Activated CD4-positive, alpha-beta T cell treated with anti-CD3 and anti-CD28 coated beads for 36 hours (primary cell): ENCODE measurements at places on chromosomes 11 and 22.
A peak's percentile ranks its signal among the peaks of the same experiment; 100 is the strongest.

DNA sequence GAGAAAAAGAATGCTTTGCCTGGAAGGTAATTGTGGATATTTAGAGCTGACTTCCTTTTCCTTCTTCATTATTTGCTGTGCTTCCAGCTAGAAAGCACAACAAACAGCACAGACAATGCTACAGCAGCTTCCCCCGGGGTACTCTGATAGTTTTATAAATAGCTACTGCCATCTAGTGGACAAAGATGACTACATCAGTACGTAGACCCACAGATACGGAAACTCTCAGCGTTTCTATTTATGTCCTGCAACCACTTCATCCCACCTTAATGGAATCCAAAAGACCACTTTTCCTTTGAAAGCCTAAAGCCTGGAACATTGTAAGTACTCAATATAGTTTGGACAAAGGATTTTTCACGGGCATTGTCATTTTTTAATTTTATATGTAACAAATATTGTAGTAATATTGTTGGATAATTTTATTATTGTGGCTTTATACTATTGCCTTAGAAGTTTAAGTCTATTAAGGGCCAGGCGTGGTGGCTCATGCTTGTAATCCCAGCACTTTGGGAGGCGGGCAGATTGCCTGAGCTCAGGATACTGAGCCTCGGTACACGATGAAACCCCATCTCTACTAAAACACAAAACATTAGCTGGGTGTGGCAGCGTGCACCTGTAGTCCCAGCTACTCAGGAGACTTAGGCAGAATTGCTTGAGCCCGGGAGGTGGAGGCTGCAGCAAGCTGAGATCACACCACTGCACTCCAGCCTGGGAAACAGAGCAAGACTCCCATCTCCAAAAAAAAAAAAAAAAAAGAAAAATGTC lies 7.5 kb downstream of the HSPA8 start:
- no peak for DNase-seq

GRCh38 chr11:63510360-63511047 lies 4.6 kb downstream of the LGALS12 start:
- DNase-seq, result no peak

DNA sequence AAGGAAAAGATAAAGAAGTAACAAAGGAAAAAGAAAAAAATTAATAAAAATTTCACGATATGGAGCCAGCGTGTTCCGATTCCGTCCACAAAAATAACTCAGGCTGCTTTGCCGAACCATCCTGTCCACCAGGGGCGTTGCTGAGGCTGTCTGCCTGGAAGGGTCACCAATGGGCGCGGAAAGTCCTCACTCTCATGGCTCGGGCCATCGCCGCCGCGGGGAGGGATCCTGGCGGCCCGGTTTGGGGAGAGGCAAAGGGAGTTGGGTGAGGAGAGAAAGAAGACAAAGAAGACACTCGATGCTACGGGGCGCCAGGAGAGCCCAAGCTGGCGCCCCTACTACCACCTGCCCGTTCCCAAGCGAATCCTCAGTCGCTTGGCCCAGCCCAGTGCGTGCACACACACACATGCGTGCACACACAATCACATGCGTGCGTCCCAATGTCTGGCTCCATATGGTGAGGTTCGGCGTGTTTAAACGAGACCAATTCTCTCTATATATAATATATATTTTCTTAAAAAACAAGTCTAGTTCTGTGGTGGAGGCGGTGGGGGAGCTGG lies 5.6 kb upstream of the PYGM start:
- no peak for DNase-seq

GRCh38 chr11:128235426-128235825 lies 351.9 kb downstream of the ETS1 start:
- DNase-seq, result no peak

DNA sequence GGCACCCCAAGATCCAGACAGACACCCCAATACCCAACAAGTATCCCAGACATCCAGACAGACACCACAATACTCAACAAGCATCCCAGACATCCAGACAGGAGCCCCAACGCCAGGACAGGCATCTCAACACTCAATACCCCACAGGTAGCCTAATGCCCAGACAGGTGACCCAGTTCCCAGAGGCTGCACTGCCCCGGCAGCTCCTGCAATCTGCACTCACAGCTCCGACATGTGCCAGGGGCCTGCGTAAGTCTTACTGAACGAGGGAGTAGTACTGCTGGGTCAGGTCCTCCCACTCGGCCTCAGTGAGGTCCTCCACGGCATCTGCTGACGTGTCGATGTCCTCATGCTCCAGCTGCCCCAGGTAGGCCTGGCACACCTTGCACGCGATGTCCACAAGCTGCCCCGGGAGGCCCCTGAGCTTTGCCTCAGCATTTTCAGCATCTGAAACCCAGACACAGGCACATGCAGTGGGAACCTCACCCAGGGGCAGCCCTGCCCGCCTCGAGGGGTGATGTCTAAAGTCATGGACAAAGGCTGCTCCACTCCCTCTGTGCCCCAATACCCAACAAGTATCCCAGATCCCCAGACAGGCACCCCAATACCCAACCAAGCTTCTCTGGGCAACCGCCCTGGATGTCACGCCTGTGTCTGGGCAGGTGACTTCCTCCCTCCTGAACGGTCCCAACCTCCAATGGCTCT lies 16.6 kb downstream of the TTLL8 start:
- DNase-seq, result no peak

DNA sequence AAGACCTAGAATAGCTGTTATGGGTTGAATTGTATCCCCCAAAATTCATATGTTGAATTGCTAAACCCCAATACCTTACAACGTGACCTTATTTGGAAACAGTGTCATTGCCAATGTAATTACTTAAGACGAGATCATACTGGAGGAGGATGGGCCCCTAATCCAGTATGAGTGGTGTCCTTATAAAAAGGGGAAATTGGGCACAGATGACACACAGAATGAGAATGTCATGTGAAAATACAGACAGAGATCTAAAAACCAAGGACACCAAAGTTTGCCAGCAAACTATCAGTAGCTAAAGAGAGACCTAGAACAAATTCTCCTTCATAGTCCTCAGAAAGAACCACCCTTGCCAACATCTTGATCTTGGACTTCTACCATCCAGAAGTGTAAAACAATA lies 127.7 kb downstream of the ATXN10 start:
- no peak for DNase-seq

DNA sequence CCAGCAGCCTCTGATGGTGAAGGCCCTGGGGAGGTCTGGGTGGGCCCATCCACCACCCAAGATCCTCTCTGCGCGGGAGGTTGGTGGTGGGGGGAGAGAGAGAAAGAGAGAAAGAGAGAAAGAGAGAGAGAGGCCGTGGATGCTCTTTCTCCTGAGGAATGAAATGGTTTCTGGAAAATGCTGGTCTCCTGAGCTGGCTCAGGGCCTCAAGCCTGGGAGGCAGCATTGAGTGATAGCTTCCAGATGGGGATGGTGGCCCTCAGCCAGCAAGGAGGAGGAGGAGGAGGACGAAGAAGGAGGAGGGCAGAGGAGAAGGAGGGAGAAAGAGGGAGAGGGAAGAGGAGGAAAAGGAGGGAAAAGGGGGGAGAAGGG lies 4.6 kb downstream of the TSPAN32 start:
- DNase-seq, result no peak

DNA sequence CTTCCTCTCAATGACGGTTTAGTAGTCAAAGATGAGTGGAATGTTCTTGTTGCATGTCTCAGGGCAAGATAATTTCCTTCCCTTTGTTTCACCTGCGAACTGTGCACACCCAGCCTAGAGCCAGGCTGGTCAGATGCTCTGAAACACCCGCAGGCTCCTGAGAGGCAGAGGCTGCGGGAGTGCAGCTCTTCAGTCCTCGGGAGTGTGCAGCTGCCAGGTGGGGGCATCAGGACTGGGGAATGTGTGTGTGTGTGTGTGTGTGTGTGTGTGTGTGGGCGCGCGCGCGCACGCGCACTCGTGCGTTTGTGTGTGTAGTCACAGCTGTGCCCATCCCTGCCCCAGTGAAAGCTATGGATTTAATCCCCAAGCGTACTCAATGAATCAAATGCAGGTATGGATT lies 136.2 kb upstream of the NTM start:
- DNase-seq, result no peak

- DNase-seq, result peak; percentile 94
These were observed 33.1 kb upstream of the SLC35C1 start for GRCh38 chr11:45771566-45772448.

GRCh38 chr11:45649544-45650165 lies 15.8 kb downstream of the CHST1 start:
- DNase-seq, result no peak

DNA sequence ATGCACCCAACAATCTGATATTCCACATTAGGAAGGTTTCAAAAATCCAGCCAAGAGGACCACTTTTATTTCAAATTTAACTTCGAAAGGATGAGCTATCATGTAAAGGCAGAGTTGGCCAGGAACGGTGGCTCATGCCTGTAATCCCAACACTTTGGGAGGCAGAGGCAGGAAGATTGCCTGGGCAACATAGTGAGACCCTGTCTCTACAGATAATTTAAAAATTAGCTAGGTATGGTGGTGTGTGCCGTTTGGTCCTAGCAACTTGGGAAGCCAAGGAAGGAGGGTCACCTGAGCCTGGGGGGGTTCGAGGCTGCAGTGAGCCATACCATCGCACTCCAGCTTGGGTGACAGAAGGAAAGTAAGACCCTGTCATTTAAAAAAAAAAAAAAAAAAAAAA lies 96.7 kb downstream of the CADM1 start:
- DNase-seq, result no peak

- DNase-seq, result no peak
These were observed 25.6 kb upstream of the TENM4 start for GRCh38 chr11:79466411-79466810.

- no peak for DNase-seq
These were observed 296.2 kb downstream of the CNTN5 start for GRCh38 chr11:99316776-99317520.

GRCh38 chr22:35432228-35432905 lies 32.4 kb downstream of the MCM5 start:
- DNase-seq, result no peak

DNA sequence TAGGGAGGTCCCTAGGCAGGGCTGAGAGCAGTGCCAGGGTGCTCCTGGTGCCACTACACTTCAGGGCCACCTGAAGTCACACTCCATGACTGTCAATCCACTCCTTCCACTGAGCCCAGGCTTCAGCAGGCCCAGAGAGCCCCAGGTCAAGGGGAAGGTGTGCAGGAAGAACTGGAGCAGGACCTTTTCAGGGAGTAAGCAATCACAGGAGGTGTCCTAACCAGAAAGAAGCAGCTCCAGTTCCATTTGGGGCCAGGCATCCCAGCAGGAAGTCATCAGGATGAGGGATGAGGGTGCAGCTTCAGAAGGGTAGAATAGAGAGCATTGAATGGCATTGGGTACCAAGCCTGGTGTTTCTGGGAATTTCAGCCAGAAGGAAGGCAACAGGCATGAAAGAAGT lies 556.5 kb downstream of the INSC start:
- no peak for DNase-seq

DNA sequence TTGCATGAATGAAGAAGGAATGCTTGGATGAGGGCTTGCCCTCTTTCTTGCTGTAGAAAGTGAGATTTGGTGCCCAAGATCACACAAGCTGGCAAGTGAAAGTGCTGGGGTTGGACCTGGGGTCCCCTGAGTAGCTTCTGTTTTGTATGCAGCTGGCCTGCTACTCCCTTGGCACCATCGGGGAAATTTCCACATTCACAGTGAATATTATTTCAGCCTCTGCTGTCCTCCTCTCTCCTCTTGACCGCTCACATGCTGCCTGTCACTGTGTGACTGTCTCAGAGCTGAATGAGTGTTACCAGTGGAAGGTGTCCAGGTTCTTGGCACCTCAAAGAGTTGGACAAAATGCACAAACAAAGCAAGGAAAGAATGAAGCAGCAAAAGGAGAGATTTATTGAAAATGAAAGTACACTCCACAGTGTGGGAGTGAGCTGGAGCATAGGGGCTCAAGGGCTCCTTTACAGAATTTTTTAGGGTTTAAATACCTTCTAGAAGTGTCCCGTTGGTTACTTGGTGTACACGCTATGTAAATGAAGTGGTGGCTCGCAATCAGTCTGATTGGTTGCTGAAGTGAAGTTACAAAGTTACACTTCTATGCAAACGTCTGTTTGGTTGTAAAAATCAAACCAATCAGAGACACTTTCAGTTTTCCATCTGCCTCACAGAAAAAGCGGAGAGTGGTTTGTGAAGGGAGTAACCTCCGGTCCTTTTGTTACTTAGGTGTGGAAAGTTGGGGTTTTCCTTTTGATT lies 87.4 kb downstream of the DEPDC5 start:
- no peak for DNase-seq

DNA sequence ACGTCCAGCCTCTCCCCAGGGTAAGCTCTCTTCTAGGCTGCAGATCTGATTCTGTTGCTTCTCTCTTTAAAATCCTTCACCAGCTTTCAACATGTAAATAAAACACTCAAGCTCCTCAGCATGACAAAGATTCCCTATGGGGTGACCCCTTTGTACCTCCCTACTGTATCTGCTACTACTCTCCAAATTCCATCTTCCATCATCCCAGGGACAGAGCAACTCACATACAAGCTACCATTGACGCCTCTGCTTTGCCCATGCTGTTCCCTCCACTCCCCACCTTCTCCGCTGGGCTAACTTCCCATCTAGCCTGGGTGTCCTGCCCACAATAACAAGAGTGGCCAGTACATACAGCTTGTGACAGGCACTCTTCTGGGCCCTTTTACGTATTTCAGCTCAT lies 207.5 kb upstream of the ZBED5 start:
- DNase-seq, result no peak

DNA sequence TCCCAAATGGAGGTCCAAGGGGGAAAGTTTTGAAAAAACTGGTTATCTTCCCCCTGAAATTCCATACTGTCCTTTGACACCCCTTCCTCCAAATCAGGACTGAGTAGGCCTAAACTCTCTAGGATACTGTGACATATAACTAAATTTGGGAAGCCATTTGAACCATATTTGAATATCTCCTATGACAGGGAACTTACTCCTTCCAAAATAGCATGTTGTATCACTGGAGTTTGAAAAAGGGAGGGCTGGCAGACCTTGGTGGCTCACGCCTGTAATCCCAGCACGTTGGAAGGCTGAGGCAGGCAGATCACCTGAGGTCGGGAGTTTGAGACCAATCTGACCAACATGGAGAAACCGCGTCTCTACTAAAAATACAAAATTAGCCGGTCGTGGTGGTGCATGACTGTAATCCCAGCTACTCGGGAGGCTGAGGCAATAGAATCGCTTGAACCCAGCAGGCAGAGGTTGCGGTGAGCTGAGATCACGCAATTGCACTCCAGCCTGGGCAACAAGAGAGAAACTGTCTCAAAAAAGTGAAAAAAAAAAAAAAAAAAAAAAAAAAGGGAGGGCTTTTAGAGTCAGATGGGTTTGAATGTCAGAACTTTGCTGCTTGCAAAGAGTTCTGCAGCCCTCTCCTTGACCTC lies 42.4 kb downstream of the PIK3C2A start:
- DNase-seq, result no peak
